ENCODE measurements at places on chromosomes 1 and 21. TPM values are rescaled to one million over a fixed set of nuclear protein-coding genes. Genes with fewer than 3 reads are reported as not detected.

DNA sequence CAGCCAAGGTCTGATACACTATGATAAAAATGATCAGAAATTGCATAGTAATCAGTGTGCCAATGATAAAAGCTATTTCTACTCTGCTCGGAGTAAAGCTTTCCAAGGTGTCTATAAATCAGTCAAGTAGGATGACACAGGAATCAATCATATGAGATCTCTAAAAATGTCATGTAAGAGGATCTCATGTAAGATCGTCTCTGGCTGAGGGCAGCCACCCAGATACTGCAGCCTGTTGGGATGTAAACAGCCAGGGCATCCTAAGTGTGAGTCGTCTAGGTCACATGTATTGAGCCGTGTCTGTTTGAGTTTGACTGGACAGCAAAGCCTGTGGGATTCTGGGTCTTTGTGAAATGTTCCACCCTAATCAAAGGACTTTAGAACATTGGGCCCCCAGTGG, 2.8 kb upstream of the TEX35 start:
- DNase-seq, result no peak

GRCh38 chr1:35870651-35871309, 12.2 kb upstream of the AGO1 start:
- no peak for DNase-seq

DNA sequence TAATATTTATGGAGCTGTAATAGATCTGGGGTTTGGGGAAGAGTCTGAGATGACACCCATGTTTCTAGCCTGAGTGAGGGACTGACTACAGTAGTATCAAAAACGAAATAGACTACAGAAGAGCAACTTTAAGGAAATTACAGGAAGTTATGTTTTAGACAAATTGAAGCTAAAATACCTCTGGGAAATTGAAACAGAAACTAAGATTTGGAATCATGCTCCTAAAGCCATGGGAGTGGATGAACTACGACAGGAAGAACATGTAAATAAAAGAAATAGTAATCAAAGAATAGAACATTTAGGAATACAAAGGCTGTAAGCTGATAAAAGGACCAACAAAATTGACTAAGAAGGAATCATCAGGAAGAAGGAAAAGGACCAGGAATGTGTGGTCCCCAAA, 68.9 kb downstream of the KIAA0319L start:
- peak; percentile 2 for DNase-seq

Gene CCDC17
- 10.4 TPM for polyA plus RNA-seq

Gene S100A7
- polyA plus RNA-seq, result not detected

Gene PADI4
- polyA plus RNA-seq, result 1.8 TPM

Gene C1orf141
- polyA plus RNA-seq, result 1.4 TPM

Gene AJAP1
- polyA plus RNA-seq, result 0.18 TPM

Measured in right lung (tissue), 10 donors.